ENCODE measurements at places on chromosomes 6 and 20.

DNA sequence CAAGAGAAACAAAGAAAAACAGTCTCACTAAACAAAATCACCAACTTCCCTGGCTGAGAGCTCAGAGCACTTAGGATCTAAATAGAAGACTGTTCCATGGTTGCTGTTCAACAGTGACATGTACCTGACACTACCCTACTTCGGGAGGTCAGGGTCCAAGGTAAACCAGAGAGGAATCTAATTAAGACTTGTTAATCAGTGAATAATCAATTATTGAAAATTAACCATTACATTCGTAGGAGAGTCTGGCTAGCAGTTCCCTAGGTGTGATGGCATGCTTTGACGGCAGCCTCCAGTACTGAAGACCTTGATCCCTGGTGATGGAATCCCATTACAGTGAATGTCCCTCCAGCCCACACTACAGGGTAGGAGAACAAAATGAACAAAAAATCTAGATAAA, 154.0 kb upstream of the AFDN start:
- DNase-seq = no peak

DNA sequence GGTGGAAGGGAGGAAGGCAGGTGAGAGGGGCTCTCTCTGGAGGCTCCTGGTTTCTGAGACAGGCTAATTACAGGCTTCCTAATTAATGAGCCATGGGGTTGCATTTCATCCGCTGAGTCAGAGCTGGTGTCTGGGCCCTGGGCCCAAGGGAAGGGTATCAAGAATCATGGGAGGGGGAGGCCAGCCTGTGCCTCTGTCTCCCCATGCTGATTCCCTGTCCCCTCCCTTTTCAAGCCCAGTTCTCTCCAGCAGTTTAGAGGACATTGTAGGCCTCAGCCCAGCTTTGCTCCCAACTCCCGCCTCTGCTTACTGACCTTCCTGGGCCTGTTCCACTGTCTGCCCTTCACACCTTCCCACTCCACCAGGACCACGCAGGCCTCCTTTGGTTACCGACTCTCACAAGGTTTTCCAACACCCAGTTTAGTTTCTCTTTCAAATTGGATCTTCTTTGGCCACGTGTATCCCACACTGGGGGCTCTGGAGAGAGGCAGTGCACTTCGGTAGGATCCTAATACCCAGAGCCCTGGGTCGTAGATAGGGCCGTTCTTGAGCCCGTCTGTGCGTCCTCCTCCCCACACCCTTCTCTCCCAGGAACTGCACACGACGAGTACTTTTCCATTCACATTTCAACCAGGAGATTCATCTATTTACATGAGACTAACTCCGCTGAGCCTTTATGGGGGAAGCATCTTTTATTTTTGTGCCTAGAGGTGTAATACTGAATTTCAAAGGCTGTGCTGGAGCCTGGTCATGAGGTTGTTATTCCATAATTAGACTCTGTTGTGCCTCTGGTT, 18.2 kb upstream of the AVP start:
- DNase-seq = no peak

DNA sequence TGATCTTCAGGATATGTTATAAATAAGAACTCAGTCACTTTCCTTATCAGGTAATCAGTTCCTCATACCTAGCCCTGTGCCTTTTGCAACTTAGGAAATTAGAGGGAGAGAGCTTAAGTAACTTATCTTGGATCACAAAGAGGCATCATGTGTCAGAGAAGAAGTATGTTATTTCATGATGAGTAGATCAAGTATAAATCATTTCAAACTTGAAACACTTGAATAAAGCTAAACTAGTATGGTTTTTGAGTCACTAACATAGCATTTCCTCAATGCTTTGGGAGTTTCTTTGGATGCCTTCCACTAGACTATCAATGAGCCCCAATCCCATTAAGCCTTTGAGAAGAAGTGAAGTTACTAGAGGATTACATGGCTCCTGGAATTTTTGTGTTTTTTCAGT, 102.6 kb upstream of the TNFAIP3 start:
- no peak for DNase-seq

DNA sequence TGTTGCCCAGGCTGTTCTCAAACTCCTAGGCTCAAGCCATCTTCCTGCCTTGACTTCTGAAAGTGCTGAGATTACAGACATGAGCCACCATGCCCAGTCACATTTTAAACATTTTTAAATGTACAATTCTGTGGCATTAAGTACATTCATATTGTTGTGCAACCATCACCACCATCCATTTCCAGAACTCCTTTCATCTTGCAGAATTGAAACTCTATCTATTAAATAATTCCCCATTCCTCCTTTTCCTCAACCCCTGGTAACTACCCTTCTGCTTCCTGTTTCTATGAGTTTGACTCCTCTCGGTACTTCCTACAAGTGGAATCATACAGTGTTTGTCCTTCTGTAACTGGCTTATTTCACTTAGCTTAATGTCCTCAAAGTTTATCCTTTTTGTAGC, 103.8 kb upstream of the NAA20 start:
- DNase-seq = no peak

DNA sequence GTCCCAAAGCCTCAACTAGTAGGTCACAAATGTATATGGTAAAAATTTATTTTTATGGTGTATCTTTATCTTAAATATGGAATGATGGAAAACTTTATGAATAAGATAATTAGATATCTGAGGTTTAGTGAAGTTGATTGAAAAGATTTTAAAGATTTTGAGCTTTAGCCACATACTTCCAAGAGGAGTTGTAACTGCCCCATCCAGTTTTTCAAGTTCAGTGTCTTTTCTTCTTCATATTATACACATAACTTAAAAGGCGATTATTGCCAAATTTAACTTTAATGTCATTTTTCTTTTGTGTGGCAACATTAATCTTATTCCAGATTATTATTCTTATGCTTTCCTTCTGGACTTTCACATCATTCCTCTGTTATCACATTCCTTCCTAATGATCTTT, 266.4 kb downstream of the TINAG start:
- DNase-seq = no peak

GRCh38 chr20:31595380-31595653, 9.8 kb upstream of the ID1 start:
- no peak for DNase-seq

GRCh38 chr6:49732781-49733180, 11.4 kb downstream of the CRISP3 start:
- no peak for DNase-seq

GRCh38 chr20:12961725-12962124, 47.0 kb upstream of the SPTLC3 start:
- no peak for DNase-seq

- DNase-seq = no peak
Measured at GRCh38 chr20:9969626-9970025, 65.2 kb upstream of the ANKEF1 start.

DNA sequence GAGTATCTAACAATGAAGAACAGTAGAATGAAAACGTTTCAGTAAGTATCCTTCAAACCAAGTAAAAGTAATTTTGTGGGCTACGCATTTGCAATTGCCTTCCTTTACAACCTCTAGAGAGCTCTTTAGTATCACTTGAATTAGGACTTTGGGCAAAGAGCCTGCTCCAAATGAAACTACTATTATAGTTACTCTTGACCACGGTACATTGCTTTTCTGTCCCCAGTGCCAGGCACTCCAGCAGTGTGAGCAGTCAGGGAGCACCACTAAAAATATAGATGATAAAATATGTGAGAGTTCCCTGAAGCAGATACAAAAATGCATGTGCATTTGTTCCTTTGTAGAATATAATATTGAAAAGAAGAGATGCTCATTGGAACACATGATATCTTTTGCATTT, 450.1 kb upstream of the MANEA start:
- DNase-seq = no peak

DNA sequence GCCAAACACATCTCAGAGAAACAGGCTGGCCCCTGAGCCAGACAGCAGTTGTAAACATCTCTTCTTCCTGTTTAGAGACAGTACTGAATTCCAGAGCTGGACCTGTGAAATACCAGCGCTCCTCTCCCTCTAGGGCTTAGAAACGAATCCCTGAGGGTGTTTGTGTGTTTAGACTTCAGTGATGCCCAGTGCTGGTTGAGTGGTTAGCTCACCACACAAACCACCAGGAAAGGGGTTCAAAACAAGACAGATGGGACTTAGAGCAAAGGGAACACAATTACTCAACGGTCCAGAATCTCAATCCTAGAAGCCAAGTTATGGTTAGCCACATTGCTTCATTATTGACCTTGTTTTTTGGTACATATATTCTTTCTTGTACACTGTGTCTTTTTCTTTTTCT, 108.7 kb upstream of the TMEM170B start:
- no peak for DNase-seq

DNA sequence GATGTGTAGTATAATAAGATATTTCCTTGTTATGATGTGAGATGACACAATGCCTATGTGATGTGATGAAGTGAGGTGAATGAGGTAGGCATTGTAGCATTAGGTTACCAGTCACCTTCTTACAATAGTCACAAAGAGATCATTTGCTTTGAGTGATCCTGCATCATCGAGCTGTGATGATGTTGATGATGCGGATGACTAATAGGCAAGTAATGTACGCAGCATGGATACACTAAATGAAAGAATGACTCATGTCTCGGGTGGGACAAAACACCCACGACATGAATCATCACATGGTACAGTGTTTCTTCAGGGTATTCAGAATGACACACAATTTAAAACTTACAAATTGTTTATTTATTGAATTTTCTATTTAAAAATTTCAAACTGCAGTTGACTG, 806.3 kb upstream of the GJE1 start:
- no peak for DNase-seq
